ENCODE measurements at places on chromosomes 1 and 21.

- DNase-seq, result no peak
Observed at GRCh38 chr21:28793043-28793442, 199.6 kb downstream of the LTN1 start.

DNA sequence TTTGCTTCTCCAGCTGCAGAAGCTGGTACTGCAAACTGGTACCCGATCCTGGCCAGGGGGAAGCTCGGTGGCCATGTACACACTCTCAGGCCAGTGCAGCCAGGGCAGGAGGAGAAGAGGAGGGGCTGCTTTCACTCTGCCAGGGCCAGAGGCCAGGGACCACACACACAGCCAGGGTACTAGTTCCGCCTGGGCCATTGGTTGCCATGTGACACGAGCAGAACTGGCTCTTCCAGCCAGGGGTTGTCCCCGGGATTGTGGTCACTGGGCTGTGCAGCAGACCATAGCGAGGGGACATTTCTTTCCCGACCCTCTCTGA is 3.7 kb upstream of the SHISAL2A start:
- DNase-seq, result no peak

- no peak for DNase-seq
Observed at GRCh38 chr1:6907201-6907600, 121.9 kb downstream of the CAMTA1 start.

DNA sequence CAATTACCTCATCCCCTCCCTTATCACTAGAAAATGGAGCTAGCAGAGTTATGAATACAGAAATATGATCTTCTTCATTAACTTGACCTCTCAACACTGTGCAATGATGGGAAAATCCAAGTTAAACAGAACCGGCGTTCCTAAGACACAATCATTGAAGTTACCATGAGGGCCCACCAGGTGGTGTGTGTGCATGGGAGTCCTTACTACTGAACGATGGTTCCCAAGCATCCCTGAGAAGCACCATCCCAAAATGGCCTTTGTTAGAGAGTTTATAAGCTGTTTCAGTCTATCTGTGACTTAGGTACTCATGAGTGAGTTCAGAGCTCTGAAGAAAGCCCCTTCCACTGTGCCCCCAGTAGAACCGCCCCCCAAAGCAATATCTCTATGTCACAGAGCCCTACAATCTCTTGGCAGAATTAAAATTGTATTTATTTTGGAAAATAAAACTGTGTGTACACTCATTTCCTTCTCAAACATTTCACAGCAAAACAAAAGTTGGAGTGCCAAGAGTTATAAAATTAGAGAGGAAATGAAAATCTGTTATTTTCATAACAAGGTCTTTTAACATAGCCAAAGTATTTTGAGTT is 56.8 kb downstream of the PLD5 start:
- DNase-seq, result no peak

DNA sequence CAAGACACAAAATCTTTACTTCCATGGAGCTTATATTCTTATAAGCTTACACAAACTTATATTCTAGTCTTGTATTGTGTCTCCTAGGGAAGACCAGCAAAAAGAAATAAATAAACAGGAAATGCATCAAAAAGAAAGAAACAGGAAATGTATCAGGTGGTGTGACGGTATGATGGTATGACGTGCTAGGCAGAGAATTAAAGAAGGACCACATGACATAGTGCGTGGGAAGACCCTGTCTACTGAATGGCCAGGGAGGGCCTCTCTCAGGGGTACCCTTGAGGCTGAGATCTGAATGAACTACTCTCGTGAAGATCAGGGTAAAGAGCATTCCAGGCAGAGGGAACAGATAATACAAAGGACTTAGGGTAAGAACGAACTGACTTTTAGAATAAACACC is 15.6 kb upstream of the WDR26 start:
- no peak for DNase-seq

DNA sequence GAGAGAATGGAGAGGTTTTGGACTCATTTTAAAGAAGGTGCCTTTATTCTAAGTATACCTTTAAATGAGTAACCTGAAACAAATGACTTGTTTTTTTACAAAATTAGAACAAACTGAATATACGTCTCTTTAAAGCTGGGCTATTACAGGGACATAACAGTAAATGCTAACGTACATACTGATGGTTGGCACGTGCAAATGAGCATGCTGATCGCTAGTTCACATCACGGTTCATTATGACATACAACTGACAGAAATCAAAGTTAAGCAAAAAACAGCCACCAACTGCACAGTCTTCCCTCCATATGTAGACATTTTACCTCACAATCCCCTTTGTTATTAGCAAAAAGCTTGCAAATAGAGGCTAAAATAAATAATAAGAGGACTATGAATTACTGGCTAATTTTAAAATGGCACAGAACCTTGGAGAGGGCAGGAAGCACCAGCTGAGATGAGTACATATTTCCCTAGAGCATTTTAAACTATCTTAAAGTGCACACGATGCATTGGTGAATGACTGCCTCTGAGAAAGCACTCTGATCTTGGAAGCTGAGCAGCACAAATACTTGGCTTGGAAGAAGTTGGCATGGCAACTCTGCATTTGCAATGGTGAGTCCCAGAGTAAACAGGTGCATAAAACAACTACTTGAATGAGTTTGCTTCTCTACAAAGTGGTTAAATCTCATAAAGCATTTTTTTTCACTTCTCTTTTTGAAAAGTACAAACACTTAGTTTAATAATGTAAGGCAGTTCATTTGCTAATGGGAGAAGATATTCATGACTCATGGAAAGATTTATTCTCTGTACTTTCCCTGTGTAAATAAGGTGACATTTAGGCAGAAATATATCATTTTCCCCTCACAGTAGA is 204.7 kb downstream of the LHX8 start:
- peak; percentile 69 for DNase-seq

DNA sequence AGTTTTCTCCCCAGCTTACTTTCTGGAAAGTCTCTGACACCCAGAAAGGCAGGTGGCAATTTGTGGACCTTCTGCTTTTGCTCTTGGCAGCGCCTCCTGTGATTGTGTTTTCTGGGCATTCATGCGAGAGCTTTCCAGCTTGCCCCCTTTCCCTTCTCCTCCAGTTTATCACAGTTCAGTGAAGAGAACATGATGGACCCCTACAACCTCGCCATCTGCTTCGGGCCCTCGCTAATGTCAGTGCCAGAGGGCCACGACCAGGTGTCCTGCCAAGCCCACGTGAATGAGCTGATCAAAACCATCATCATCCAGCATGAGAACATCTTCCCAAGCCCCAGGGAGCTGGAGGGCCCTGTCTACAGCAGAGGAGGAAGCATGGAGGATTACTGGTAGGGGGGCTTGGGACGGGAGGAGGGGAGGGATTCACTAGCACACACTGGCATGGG is 24.3 kb upstream of the IKBKE start:
- DNase-seq, result no peak

DNA sequence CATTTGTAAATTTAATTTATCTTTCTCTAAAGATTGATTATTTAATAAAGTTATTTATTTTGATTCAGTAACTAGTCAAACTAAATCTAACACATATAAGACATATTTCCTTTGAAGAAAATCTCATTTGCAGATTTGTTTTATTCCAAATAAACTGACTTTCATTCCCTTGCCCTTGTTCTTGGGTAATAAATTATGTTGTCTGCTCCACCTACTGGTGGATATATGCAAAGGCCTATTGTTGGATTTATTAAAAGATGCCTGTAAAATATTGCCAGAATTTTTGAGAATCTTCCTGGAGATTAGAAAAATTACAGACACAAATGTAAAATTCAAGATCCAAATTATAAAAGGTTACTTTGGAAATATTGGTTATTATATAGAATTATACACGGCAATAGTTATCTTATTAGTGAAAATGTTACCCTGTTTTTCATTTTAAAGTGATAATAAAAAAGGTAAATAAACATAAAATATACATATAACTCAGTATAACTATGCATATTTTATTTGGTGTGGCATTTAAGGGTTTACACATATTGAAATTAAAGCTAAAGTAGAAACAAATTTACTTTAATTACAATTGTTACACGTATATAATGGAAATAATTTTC is 116.1 kb downstream of the SPATA17 start:
- DNase-seq, result no peak

GRCh38 chr1:9243066-9243739 is 8.6 kb downstream of the H6PD start:
- no peak for DNase-seq

GRCh38 chr1:53134961-53135734 is 7.3 kb downstream of the SLC1A7 start:
- DNase-seq, result no peak

- DNase-seq, result no peak
Observed at GRCh38 chr1:10316752-10317151, 82.1 kb upstream of the PGD start.
